ENCODE measurements at places on chromosomes 2 and 18.

DNA sequence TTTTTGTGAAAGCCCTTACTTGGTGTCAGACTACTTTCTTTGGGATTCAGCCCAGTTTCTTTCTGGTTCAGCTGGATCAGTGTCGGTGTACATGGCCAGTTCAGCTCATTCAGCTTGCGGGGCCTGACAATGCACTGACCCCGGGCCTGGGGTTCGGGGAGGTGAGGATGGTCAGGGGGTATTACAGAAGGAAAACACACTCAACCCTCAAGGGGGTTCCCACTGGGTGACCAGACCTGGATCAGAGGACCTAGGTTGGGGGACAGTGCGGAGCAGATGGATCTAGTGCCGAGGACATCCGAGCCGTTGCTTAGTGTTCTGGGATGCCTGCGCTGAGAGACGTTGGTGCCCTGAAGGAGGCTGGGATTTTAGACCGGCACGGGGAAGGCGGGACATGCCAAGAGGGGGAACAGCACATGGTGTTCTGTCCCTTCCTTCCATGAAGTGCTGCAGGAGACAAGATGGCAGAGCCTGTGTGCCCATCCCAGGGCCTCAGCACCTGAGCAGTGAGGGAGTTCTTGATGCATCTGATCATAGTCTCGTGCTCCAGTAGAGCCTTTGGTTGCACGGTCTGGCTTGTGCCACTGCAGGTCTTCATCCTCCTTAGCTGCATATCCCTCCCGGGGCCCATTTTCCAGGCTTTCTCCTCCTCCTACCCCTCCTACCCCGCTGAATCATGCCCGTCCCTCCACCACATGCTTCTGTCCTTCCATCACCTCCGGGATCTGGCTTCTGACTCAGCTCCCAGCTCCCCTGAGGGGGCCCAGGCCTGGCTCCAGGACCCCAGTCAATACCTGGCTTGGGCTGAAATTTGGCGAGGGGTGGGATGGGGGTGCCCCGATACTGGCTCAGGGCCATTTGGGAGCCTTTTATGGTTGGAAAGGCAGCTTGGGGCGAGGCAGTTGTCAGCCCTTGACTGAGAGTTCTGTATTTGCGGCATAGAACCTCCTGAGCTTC, 18.0 kb downstream of the SPEG start:
- DNase-seq, result no peak

GRCh38 chr2:109120166-109120565, 8.8 kb upstream of the SH3RF3 start:
- DNase-seq, result no peak

DNA sequence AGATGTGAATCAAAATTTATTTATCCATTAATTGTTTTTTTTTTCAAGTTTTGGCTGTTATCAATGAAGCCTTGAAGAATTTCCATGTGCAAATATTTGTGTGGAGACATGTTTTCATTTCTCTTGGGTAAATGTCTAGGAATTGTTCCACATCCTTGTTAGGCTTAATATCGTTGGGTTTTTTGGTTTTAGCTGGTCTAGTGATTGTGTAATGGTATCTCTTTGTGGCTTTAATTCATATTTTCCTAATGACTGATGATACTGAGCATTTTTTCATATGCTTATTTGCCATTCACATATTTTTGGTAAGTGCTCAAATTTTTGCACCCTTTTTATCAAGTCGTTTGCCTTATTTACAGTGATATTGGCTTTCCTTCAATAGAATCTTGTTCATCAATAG, 250.3 kb upstream of the EPHA4 start:
- DNase-seq, result no peak

DNA sequence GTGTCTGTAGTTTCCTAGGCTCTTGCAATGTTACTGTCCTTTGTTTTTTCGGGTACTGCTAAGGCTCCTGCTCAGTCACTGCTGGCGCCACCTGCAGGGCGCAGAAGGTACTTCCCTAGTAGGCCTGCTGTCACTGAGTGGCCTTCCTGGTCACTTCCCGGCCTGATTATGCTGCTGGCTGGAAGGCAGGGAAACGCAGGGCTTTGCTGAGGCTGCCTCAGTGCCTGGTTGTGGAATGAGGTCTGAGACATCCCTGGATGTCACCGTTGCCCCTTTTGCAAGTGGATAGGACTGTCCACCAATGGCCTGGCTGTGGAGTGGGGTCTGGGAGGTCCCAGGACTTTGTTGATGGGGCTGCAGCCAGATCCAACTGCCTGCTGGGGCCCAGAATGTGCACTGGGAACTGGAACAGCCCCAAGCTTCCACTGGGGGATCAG, 13.1 kb downstream of the DAW1 start:
- peak; percentile 67 for DNase-seq

- DNase-seq, result no peak
Measured at GRCh38 chr2:186607660-186608324, 17.9 kb downstream of the ITGAV start.

GRCh38 chr2:152395572-152395971, 60.6 kb downstream of the FMNL2 start:
- no peak for DNase-seq

DNA sequence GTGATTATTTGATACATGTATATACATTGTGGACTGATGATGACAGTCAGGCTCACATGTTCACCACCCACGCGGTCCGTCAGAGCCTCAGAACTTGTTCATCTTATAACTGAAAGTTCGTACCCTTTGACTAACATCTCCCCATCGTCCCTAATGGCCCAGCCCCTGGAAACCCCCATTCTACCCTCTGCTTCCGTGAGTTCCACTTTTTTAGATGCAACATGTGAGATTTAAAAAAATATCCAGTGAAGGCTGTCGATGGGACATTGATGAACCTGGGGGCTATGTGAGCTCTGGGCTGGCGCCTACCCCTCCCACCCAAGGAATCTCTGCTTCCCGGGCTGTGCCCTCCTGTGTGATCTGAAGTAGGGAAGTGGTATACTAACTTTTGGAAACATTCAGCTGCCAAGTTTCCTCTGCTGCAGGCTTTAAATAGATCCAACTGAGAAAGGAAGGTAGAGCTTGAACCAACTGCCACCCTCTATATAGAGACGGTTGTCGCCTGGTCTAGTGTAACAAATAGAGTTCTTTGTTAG, 163.8 kb downstream of the FAM210A start:
- DNase-seq, result peak; percentile 80

GRCh38 chr2:127377262-127377661, 10.5 kb downstream of the MAP3K2 start:
- no peak for DNase-seq

GRCh38 chr2:6806604-6807003, 59.1 kb downstream of the CMPK2 start:
- no peak for DNase-seq

DNA sequence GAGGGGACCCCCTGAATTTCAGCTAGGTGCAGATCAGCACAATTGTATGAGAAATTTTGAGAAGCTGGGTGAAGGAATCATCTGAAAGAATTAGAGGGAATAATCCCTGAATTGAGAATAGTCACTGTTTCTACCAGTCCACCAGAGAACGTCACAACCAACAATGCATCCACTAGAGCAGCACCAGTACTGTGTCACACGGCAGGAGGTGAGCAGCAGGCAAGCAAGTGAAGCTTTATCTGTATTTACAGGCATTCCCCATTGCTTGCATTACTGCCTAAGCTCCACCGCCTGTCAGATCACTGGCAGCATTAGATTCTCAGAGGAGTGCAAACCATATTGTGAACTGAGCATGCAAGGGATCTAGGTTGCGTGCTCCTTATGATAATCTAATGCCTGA, 40.7 kb downstream of the GDF7 start:
- no peak for DNase-seq

- no peak for DNase-seq
Measured at GRCh38 chr2:151028691-151029176, 232.9 kb downstream of the RBM43 start.

DNA sequence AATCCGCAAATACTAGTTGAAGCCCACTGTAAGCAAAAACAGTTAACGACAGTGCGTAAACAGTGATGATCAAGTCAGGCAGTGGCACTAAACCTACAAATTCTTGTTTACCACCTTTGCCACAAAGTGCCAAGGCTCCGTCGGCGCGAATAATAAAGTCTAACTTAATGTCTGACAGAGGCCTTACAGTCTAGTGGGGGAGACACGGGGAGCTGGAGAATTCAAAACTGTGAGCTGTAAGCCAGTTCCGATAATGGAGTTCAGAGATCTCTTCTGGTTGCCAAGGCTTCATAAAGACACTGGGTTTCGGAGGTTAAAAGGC, 284 bp upstream of the EXOC6B start:
- no peak for DNase-seq

DNA sequence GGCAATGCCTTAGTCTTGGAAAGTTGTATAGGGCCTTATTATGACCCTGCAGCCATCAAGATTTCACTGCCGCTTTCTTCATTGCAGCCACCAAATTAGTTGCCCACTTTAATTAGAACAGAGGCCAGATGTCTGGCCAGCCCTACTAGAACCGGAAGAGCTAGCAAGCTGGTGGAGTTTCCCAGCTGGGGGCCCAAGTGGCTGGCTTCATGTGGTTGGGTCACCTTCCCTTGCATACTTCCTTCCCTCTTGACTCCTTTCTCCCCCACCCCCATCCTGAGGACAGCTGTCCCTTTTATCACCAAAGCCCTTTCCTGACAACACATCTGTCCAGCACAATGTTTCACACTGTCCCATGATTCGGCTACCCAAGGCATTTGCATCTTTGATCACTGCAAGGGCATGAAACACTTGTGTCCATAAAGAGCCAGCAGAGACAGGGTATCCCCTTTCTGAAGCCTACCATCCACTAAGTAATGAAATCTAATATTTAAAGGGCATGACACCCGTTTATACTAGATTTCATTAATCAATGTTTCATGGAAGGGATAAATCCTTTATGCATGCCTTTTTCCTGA, 187.2 kb downstream of the BCL11A start:
- DNase-seq, result no peak

DNA sequence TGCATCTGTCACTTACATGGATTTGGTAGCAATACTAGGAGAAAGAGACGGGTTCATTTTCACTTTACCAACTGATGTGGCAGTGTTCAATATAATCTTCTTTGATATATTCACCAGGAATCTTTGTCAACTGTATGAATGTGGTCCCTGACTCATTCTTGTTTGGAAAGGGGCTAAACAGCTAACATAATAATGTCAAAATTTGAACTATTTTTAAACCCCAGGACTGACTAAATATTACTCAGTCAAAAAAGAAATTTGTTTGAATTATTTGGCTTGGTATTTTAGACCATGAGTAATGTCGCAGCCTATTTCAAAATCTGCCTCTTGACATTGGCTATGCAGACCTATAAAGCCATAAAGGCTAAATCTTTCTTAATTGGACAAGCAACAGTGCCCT, 413.7 kb upstream of the RGPD4 start:
- DNase-seq, result no peak

DNA sequence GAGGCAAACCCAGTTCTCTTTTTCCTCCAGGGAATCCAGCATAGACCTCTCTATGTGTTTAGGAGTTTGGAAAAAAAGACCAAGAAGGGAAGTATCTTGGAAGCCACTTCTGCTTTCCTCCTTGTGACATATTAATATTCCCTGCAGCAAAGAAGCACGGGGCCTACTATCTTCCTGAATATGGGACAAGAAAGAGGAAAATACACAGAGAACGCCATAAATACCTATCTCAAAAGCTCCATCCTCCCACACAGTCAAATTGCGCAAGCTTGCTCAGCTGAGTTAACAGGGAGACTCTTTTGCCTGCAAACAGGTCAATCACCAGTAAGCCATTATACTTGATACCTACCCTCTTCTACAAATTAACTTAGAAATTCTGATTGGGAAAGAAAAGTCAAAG, 16.7 kb upstream of the RAPH1 start:
- DNase-seq, result no peak

GRCh38 chr2:238910751-238911351, 63.0 kb downstream of the TWIST2 start:
- DNase-seq, result no peak

GRCh38 chr2:172735582-172736423, at the start of gene RAPGEF4:
RAPGEF4 (plus strand) TSS chr2:172735845; CDS start chr2:172735984, 139 bp downstream.
- DNase-seq, result no peak

- DNase-seq, result peak; percentile 36
Measured at GRCh38 chr2:224039080-224039769, at the start of gene SERPINE2. SERPINE2 (minus strand) TSS chr2:224039286; CDS start chr2:224001900, 37,386 bp downstream.

GRCh38 chr2:8263901-8264300, 418.0 kb upstream of the ID2 start:
- no peak for DNase-seq

DNA sequence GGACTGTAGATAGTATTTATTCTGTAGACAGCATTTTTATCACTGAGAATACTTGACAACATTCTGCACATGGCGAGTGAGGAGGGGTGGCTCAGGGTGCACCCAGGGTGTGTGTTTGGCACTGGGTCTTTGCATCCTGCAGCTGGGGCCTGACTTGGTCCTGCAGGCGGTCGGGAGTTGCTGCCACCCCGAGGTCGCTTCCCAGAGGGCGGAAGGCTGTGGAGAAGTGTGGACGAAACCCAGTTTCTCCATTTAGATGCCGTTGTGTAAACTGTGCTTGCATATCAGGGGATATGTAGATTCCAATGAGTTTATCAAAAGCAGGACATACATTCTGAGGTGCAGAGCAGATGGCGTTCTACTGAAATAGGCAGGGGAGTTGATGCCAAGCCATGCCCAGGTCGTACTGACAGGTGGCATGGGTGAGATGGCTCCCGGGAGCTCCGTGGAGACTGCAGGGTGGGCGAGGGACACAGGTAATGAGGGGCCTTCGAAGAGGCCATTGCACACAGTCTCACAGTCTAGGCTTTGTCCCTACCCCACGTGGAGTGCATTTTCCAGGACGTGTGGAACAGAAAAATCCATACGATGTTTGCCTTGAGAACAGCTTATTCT, 74.5 kb downstream of the RTP5 start:
- DNase-seq, result no peak

- no peak for DNase-seq
Measured at GRCh38 chr2:221178139-221178538, 394.0 kb downstream of the EPHA4 start.

DNA sequence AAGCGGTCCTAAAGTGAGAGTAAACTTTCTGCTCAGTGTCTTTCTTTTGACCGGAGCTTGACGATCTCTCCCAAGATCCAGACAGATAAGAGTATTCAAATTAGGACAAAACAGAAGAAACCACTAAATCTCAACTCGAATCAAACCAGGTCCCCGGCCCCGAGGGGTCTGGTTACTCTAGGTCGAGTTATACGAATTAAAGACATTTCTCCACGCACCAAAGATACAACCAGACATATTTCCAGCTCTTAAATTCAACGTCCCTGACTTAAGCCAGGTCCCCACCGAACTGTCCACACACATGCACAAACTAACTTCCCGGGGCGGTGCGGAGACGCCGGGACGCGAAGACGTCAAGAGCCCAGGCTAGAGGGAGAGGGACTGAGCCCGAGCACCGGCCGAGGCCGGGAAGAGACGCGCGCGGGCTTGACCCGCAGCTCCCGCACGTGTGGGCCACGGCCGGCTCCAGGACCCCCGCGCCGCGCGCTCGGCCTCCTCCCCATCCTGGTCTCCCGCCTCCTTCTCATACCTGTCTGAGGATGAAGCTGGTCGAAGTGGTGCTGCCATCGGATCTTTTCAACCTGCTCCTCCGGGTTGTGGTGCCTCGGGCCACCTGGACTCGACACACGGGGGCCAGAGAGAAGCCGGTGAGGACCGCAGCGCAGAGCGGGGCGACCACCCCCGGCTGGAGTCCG, 896 bp downstream of the CACNB4 start:
- no peak for DNase-seq

GRCh38 chr2:6072276-6072675, 380.1 kb downstream of the SOX11 start:
- DNase-seq, result no peak
